Omental fat pad (tissue), 4 donors: ENCODE measurements at places on chromosomes 4 and X. TPM values are rescaled to one million over a fixed set of nuclear protein-coding genes. Genes with fewer than 3 reads are reported as not detected.

The MEPE gene
- total RNA-seq: not detected

The HSFX4 gene
- not detected for total RNA-seq

The SSX1 gene
- not detected for total RNA-seq

The TACR3 gene
- total RNA-seq: not detected

The GYPA gene
- total RNA-seq: not detected

The CNGA1 gene
- not detected for total RNA-seq

The BTK gene
- 18.7 TPM for total RNA-seq

The LINC00632 gene
- 458 TPM for total RNA-seq

The MAGEA6 gene
- total RNA-seq: not detected

The MGST2 gene
- total RNA-seq: 39.6 TPM

The MAGEB2 gene
- not detected for total RNA-seq
